Lower lobe of right lung (tissue), 2 donors: ENCODE measurements at places on chromosomes 1 and 21.

GRCh38 chr1:32246888-32247273 lies at the start of gene FAM167B:
Gene FAM167B, plus strand, starts transcription at chr1:32247222. Its CDS starts 200 bp downstream, at chr1:32247422.
- DNase-seq: no peak

DNA sequence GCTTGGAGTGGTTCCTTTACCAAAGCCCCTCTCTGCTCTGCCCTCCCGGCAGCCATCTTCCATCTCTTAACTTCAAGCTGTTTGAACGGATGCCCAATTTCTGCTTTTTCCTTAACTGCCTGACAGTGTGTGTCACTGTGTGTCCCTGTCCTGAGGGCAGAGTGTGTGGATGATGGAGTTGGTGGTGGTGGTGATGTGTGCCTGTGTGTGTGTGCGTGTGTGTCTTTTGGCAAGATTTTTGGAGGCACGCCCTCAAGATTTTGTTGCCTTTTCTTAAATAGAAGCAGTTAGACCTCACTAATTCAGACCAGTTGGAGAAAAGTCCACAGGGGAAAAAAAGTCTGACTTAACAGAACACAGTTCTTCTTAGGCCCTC lies 30.3 kb downstream of the SERTAD4 start:
- DNase-seq: no peak

- no peak for DNase-seq
These were observed 215.8 kb downstream of the TRABD2B start for GRCh38 chr1:47781171-47781959.

- DNase-seq: no peak
These were observed 76.5 kb downstream of the TENT5C start for GRCh38 chr1:117682372-117682771.

DNA sequence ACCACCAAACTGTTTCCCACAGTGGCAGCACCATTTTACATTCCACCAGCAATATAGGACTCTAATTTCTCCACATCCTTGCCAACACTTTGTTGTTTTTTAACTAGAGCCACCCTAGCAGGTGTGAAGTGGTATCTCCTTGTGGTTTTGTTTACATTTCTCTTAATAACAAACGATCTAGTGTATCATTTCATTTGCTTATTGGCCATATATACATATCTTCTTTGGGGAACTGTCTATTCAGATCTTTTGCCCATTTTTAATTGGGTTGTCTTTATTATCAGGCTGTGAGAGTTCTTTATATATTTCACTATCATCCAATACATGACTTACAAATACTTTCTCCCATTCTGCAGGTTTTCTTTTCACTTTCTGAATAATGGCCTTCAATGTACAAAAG lies 18.0 kb downstream of the TRIM33 start:
- DNase-seq: no peak

DNA sequence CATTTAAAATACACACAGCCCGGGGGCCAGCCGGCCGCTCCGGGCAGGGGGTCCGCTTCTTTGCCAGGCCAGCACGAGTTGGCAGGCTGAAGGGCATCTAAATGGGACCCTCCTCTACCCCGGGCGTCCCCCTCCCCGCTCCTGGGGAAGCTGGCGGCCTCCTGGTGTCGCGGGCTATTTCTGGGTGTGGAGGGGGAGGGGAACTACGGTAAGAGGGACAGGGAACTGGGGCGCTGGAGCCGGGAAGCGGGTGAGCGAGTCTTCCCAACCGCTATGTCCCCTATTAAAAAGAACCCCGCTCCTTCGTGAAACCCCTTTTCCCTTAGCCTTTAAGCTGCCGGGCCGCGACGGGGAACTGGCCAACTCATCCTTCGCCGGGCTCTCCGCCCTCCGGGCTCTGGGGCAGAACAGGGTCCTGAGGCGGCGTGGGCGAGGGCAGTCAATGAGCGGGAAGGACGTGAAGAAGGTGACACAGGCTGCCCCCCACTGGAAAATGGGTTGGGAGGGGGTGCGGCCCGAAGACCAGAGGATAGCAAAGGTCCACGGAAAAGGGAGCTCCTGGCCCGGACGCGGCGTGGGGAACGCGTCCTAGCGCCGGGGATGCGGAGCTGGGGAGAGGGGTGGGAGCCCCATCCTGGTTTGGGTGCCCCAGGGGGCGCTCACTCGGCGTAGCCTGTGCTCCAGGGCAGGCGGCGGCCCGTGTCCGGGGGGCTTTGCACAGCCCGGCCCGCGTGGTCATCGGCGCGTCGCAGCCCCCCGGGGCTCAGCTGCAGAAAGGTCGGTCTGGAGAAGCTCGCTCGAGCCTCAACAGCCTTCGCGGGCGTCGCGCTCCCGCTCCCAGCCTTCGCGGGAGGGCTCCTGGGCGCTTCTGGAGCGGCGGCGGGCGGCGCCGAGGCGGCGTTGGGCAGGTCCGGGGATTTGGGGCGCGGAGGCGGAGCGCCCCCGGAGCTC lies 544 bp downstream of the PPM1J start:
- no peak for DNase-seq

DNA sequence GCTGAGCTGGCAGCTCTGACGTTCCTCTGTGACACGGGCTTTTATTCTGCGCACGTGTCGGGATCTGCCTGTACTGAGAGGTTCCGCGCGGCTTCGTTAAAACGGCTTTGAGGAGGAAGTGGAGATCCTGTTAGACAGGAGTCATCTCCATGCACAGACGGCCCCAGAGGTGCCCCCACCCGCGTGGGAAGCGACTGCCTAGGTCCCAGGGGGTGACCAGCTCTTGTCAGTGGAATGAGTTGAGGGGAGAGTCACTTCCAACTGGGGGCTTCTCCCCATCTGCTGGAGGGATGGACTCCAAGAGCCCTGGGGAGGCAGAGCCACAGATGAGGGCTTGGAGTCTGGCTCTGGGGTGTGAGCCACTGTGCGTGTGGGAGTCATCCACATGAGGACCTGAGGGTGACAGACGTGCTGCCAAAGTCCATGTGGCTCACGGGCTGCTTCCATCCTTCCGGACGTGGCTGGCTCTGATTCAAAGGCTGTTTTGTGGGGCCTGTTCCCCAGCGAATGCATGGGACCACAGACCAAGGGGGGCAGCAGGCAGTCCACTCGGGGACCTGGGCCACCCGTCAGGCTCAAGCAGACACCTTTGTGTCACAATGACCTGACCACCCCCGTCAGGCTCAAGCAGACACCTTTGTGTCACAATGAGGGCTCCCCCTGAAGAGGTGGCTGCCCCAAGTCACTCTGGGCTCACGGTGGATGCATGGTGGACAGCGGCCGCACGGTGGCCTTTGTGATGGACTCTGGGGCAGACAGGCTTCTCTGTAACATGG lies 26.8 kb downstream of the PTTG1IP start:
- peak; percentile 79 for DNase-seq

DNA sequence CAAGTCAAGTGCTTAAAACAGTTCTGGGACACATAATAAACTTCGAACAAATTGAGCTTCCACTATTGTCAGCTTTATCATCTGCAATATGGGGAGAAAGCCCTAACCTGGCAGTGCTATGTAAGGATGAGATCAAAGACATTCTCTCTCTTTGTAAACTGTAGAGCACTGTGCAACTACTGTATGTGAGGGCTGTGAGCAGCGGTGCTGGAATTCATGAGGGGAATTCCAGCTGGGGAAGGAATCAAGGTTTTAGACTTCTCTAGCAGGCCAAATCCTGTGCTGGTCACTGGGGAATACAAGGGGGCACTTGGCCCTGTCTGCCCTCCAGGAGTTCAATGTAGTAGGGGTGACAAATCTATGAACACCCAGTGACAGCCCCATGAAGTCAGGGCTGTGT lies 9.3 kb downstream of the FAM151A start:
- no peak for DNase-seq

DNA sequence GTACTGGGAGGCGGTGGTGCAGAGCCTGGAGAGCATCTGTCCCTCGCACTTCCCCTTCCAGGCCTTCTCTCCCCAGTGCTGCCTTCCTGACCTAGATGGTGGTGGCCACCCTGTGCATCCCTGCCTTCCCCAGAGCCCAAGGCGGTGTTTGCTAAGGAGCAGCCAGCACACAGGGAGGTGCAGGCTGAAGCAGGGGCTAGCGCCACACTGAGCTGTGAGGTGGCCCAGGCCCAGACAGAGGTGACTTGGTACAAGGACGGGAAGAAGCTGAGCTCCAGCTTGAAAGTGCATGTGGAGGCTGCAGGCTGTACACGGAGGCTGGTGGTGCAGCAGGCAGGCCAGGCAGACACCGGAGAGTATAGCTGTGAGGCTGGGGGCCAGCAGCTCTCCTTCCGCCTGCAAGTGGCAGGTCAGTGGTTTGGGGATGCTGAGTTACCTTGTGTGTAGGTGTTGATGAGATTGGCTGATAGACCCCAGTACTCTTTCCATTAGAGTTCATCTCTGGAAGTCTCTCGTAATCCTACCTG lies 51.6 kb downstream of the OBSCN start:
- DNase-seq: no peak

GRCh38 chr1:1062348-1063163 lies 11.6 kb downstream of the RNF223 start:
- DNase-seq: no peak

- peak; percentile 70 for DNase-seq
These were observed 80.4 kb downstream of the KIF26B start for GRCh38 chr1:245235156-245235555.

DNA sequence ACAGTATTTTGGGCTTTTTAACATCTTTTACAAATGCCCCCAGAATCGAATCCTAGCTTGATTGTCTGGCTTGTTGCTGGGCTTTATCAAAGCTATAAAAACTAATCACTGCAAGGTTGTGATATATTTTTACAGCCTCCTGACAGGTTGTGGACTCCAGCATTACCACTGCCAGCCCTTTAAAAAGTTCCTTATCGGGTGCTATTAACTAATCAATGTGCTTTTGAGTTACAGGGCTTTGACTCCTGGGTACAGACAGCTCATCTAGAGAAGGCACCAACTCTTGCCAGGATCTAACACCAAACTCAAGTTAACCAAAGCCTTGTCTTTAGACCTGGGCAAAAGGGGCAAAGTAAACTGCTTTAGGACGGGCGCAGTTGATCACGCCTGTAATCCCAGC lies 16.6 kb downstream of the GON4L start:
- no peak for DNase-seq

GRCh38 chr1:27554759-27555699 lies 48.9 kb downstream of the AHDC1 start:
- no peak for DNase-seq

DNA sequence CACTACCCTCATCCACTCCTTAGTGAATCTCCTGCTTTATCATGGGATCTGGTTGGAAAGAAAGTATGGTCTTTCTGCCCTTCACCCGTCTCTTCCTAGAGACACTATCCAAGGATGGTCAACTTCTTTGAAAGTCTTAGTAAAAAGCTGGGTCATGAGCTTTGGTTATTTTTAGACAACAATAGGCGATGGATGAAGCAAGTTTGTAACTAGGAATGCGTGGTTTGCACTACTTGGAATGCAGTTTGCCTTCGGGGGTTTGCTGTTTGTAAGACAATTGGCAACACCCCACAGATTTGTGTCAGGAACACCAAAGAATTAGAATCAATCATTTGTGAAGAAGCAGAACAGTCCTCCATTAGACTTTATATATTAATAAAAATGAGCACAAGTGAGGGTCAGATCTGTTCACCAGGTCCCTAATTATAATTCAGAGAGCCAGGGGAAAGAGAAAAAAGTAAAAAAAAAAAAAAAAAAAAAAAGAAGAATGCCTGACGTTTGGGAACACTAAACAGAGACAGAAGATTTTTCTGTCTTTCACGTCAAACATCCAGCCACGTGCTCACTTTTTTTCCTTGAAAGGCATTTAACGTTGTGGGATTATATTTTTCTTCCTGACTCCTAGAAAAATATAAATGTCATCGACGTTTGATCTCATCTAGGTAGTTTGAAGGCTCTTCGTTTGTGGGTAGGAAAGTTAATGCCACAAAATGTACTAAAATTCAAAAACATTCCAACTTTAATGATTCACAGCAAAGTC lies 60.7 kb upstream of the BTG3 start:
- DNase-seq: no peak

DNA sequence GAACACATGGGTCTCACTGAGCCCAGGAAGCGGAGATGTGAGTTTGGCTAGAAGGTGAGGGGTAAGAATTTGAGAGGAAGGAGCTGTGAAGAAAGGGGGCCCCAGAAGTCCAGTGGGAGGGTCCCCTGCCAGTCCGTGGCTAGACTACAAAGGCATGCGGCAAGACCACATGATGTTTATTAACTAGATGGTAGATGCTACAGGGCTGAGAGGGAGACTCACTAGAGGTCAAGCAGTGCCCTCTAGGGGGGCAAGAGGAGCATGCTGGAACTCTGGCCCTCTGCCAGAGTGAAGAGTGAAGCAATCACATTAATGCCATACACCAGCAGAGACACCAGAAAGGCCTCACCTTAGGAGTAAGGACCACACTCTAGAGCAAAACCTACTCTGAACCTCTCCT lies 12.2 kb downstream of the KIAA0319L start:
- no peak for DNase-seq

DNA sequence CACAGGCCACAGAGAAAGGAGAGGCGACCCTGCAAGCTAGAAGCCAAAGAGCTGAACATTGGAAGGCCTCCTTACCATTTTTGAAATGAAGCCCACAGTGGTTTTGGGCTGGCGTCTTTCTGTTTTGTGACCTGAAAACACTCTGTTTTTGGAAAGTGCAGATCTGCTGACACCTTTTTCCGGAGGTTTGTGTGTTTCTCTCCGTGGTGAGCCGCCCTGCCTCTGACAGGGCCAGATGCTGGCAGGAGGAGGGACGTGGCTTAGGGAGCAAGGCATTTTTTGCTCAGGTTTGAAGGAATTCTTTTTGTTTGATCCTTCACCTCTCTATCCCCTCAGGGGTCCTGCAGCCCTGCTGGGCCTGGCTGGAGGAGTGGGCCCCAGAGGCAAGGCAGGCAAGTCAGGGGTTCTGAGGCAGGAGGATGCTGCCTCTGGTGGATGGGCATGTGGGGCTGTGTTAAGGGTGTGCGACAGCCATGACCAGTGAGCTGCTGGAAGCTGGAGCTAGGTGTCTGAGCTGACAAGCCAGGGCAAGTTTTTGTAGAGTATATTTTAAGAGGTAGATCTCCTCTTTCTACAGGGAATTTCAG lies 133.8 kb downstream of the CAMTA1 start:
- no peak for DNase-seq

GRCh38 chr1:181513786-181514297 lies 30.5 kb downstream of the CACNA1E start:
- DNase-seq: no peak

DNA sequence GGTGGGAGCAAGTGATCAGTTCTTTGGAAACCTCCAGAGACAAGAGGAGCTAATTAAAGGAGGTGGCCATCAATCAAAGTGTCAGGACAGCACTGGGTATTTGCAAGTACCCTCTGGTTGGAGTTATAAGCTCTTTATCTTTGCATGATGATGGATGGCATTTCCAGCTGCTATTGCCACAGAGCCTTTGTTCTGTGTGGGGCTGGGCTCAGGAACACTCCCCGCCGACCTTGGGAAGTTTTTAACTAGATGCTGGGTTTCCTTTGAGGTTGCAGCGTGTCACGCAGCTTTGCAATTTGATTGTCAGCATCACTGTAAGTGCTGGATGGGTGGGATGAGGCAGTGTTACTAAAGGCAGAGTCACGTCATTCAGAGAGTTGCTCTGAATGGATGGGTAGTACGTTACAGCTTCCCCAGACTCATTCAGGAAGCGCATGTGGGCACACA lies 68.9 kb downstream of the CNIH3 start:
- no peak for DNase-seq

- no peak for DNase-seq
These were observed 23.4 kb downstream of the SPSB1 start for GRCh38 chr1:9316080-9316444.

- DNase-seq: peak; percentile 27
These were observed 75.2 kb downstream of the PTPRU start for GRCh38 chr1:29311352-29312030.
